ENCODE measurements at places on chromosomes 2 and 18.

GRCh38 chr18:46474487-46475389 lies 182.3 kb downstream of the LOXHD1 start:
- DNase-seq: no peak

DNA sequence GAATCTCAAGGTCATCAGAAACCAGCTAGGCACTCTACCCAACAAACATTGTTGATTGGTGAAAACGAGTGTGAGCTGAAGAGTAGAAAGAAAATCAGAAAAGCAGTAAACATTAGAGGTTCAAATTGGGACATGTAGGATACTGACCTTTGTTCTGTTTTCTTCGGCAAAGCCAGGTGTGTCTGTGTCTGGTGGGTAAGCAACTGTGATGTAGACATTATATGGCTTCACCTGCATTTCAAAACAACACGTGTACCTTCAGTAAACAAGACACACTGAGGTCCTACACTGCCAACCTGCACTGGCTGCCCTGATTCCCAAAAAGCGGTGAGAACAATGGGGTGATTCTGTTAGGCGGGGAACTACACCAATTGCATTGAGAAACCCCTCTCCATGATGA lies 22.7 kb downstream of the KDSR start:
- DNase-seq: no peak

DNA sequence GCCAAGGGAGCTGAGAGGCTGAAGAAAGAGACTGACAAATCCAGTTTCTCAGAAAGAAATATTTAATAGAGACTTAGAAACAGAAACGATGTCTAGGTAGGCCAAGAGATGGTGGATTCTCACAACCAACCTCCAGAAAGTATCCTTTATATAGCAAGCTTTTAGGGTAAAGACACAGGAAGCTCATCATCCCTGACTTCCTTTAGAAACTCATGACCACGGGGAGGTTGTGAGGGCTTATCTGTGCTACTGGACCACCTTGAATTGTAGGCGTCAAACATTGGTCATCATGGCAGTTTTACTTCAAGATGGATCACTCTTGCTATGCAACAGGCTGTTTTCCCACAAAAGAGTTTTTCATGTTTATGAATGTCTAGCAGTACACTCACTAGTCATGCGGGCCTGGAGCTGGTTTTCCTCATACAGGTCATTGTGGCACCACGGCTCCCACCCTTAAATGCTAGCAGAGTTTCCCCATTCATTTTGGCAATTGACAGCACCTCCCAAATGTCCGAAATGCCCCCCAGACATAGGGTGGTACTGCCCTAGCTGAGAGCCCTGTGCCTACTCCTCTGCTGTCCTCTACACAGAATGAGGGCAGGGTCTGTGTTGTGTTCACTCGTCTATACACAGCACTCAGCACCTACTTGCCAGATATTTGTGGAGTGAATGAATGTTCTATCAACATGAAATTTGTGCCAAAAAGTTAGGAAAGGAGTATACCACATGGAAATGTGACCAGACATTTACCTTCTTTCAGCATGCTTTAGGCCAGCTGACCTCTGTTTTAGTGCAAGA lies 89.0 kb downstream of the TMEM247 start:
- no peak for DNase-seq

- DNase-seq: no peak
These were observed 591 bp upstream of the LDLRAD4 start for GRCh38 chr18:13217971-13218367.

DNA sequence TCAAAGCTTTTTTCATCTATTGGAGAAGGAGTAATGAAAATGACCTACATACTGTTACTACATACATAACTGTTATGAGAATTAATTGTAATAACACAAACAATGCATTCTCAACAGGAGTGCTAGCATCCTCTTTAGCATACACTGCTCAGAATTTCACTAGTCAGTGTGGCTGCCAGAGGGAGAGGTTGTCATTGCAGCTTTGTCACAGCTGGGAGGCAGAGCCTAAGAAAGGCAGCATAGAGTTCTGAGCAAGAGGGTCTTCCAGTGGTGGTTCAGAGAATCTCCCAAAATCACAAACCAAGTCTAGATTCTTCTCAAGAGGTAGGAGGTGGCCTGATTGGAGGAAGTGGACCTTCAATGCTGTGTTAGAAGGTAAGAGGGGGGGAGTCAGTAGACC lies 286.7 kb upstream of the CYRIA start:
- no peak for DNase-seq

- no peak for DNase-seq
These were observed 21.3 kb upstream of the TTN start for GRCh38 chr2:178828486-178828881.

- no peak for DNase-seq
These were observed 71.0 kb downstream of the KCTD18 start for GRCh38 chr2:200438846-200439245.

DNA sequence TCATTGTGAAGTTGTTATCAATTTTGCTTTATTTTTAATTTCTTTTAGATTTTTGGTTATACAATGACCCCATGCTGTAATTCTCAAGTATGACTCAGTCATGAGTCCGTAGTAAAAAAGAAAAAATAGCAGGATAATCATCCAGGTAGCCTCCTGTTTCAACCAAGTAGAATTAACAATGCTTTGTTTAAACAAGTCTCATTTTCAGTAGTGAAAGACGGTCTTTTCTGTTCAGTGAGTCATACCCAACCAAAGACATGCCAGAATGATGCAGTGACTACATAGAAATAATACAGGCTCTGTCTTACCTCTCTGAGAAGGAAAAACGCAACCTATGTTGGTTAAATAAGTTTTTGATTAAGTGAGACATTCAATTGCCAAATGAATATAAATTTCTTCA lies 67.8 kb upstream of the DSC1 start:
- no peak for DNase-seq

- DNase-seq: no peak
These were observed 88.3 kb upstream of the SALL3 start for GRCh38 chr18:78891185-78891762.

DNA sequence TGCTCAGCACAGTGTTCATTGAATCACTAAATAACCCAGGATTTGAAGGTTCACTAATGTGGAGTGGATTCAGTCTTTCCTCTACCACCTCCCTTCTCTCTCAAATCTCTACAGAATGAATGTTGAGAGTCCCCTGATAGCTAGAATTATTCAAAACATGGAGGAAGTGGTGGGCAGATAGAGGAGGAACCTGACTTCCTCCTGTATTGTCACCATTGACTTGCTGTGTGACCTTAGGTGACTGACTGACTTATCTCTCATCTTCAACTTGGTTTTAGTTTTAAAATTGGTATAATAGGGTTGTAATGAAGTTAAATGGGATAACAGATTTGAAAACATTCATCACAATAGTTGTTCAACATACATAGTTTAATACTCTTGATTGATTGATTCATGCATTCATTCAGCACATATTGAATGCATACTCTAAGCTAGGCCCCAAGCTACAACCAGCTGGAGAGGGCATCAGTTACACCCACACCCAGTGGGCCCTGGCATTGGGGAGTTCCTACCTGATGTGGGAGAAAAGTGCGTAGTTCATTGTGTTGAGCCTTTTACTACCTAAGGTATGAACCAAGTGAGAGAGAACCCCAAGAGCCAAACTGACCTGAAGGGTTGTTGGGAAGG lies 96.0 kb downstream of the WDR7 start:
- DNase-seq: no peak

GRCh38 chr2:86037141-86037794 lies 68.4 kb downstream of the POLR1A start:
- DNase-seq: peak; percentile 21

GRCh38 chr2:9146646-9147045 lies 60.0 kb upstream of the ASAP2 start:
- DNase-seq: no peak

DNA sequence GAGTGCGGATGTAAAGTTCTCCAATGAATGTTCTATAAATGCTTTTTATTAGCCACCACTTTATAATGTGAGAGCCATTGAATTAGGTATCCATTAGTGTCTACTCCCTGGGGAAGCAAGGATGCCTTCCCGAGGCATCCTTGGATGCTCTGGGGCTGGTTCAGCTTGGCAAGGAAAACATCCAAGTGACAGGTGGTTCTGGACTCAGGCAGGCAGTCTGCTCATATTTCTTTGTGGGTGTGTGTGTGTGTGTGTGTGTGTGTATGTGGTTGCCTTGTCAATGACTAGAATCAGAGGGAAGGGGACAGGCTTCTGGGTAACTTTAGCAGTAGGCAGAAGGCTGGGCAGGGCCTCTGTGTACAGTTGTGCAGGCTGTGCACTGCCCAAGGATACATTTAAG lies 149.2 kb downstream of the TSN start:
- no peak for DNase-seq

GRCh38 chr2:118264232-118264990 lies 176.1 kb downstream of the INSIG2 start:
- no peak for DNase-seq

- DNase-seq: no peak
These were observed 270.1 kb downstream of the C1D start for GRCh38 chr2:67792681-67793091.

DNA sequence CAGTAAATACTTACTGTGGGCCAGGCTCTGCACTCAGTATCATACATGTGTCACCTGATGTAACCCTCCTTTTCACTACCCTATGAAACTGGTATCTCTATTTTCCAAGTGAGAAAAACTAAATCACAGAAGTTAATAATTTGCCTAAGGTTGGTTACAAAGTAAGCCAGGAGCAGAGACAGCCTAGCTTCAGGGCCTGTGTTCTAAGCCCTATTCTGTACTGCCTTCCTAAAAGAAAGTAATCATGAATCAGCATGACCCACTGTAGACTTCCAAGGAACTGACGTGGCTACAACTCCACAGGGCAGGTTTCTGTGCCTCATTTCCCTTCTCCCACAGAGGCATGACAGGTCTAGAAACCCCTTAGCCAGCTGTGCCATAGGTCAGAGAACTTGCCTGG lies 14.3 kb downstream of the ZNF142 start:
- no peak for DNase-seq

DNA sequence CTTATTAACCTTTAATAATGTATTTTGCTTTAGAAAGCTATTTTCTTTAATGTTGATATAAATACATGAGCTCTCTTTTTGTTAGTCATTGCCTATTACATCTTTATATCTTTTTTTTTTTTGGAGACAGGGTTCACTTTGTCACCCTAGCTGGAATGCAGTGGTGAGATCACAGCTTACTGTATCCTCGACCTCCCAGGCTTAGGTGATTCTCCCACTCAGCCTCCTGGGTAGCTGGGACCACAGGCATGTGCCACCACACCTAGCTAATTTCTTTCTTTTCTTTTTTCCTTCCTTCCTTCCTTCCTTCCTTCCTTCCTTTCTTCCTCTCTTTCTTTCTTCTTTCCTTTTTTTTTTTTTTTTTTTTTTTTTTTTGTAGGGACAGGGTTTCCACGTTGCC lies 15.4 kb downstream of the NAB1 start:
- DNase-seq: no peak

GRCh38 chr2:17780546-17780945 lies 26.6 kb downstream of the GEN1 start:
- no peak for DNase-seq

- DNase-seq: no peak
These were observed 57.6 kb downstream of the CRIM1 start for GRCh38 chr2:36413218-36413617.

- no peak for DNase-seq
These were observed 49.0 kb downstream of the STRADB start for GRCh38 chr2:201500534-201500933.

DNA sequence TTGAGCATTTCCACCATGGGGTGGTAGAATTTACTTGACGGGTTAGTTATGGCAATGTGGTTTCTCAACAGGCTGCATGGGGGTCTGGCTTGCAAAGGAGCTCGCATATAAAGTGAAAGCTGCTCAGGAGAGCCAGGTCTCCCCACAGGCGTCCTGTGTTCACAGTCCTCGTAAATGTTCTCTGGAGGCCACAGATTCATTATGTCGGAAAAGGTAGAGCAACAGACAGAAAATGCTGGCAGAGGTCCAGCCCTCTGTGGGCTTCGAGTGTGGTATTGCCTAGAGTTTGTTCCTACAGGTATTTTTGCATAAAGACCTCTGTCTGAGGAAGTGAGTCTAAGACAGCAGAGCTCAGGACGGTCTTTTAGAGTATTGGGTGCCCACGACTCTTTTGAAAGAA lies 96.4 kb downstream of the CDCA7 start:
- no peak for DNase-seq

GRCh38 chr2:220259662-220260061 lies 632.2 kb downstream of the SLC4A3 start:
- DNase-seq: no peak

DNA sequence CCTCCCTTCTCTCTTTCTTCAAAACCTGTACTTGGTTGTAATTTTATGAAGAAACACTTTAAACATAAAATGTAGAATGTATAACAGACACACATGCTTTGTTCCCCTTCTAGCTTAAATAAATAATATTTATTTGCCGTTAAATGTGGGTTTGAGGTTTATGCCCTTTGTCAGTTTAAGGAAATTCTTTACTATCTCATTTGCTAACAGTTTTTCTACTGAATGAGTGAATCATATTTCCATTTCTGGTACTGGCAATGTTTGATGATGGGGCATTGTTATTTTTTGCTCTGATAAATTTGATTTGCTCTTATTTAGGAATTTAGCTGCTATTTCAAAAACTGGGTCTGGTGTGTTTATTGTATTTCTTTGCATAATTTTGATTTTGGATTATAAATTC lies 555.6 kb downstream of the CCDC85A start:
- DNase-seq: no peak

- no peak for DNase-seq
These were observed 177.5 kb downstream of the CD8B2 start for GRCh38 chr2:106664669-106665068.

GRCh38 chr2:156064540-156064939 lies 268.0 kb downstream of the NR4A2 start:
- no peak for DNase-seq

DNA sequence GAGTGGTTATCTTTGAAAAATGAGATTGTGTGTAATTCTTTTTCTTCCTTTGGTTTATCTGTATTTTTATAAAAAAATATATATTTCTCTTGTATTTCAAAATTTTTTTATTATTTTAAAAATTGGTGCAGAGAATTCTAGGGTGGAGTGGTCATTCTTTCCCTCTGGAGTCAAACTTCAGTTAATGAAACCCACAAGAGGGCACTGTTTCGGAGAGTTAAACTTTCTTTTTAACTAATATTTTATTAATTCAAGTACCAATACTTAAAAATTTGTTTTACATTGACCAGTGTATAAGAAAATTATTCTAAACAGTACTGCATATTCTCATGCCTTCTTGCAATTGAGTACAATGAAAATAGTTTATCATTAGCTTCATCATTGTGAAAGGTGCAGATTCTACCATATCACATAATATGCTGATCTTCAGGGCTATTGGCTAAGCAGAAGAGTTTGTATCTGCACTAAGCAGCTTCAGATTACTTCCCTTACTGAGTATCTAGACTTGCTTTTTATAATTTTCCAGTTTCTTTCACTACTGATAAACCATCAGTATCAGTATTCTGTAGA lies 50.1 kb downstream of the HS1BP3 start:
- DNase-seq: no peak
